Activated gamma-delta T cell treated with Interleukin-2 at 50 U/mL for 16 hours (primary cell): ENCODE measurements at places on chromosomes 16 and 17.

GRCh38 chr16:68710211-68710610 lies 26.9 kb upstream of the CDH1 start:
- no peak for DNase-seq

DNA sequence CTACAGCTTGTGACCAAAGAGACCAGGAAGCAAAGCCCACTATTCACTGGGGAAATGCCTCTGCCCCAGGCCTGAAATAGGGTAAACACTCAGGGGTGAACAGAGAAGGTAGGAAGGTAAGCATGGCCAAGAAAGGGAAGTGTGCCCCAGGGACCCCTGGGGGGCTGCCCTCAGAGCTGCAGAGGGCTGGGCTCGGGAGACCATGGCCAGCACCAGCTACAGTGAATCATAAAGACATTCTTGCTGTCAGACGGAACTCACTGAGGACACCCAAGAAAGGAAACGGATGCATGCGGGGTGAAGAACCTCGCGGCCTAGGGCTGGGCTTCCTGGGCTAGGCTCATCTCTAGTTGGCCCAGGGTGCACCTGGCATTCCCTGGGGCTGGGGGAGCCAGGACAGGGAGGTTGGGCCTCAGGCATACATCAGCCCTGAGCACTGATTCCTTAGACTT lies 9.6 kb downstream of the HIC1 start:
- no peak for DNase-seq

- no peak for DNase-seq
These were observed 165.3 kb downstream of the PARN start for GRCh38 chr16:14464796-14465195.

GRCh38 chr16:73368715-73369114 lies 320.8 kb upstream of the ZFHX3 start:
- DNase-seq: no peak

GRCh38 chr16:48622456-48623303 lies 12.7 kb upstream of the N4BP1 start:
- no peak for DNase-seq

DNA sequence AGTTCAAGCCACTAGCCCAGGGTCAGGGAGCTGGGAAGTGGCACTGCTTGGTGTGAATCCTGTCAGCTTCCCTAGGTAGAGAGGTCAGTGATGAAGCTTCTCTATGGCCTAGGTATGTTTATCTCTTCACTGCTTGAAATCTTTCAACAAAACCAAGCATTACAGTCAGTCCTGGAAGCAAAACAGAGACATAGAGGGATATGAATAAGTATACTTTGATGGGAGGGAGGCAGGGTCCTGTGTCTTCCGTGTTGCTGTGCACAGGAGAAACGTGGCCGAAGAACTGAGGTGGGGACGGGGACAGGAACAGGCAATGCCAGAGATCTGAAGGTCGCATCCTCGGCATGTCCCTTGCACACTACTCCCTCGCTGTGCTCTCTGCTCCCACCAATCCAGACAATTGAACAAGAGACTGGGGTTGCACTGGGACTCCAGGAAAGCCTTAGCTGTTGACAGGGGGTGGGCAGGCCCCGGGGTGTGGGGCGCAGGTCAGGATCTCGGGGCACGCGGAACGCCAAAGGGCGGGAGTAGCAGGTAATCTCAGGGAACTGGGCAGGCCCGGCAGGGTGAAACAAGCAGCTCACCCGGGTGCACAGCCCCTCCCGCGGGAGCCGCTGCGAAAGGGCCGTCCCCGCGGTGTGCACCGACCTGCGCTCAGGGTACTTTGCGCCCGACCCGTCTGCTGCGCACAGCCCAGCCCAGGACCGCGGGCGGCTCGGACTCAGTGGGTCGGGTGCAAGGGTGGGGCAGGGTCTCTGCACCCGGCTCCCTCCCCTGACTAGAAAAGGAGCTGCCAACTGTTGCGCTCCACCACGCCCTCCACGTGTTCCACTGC lies at the start of gene MT1H:
Gene MT1H, plus strand, starts transcription at position 810 of the 835 bp plus-strand sequence. CDS start 71 bp downstream, outside the sequence.
- DNase-seq: no peak

DNA sequence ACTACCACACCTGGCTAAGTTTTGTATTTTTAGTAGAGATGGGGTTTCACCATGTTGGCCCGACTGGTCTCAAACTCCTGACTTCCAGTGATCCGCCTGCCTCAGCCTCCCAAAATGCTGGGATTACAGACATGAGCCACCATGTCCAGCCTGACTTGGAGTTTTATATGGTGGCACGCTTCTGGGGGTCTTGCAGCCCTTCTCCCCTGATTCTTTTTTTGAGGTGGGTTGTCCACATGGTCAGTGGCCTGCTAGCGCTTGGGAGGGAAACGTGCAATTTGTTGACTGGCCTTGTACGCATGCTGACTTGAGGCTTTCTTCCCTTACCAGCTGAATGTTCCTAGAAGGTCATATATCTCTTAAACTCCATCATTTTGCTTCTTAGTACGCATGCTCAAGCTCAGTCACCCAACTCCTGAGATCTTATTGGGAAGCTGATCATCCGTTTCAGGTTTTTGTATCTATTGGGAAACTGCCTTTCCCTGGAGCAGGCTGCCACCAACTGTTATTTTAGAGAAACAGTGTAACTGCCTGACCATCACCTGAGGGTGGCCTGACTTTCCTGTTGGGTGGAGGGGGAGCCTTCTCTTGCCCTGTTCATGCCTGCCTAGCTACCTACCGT lies 13.7 kb upstream of the LDHD start:
- DNase-seq: no peak

DNA sequence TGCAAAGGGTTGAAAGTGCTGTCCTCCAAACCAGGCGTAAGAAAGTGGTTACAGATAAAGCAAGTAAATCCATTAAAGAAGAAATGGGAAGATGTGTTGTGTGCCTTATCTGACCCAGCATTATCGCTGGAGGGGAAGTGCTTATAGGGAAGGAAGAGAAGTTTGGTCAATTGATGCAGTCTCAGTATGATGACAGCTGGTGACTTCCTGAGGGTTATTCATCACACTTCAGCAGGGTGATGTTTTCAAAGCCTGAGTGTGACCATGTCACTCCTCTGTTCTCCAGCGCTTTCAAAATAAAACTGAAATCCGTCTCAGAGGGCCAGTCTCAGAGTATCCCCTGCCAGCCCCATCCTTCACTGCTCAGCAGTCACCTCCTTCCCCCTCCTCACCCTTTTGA lies 505.4 kb upstream of the RBFOX1 start:
- no peak for DNase-seq

- no peak for DNase-seq
These were observed 3.0 kb downstream of the RFNG start for GRCh38 chr17:82048571-82048971.

DNA sequence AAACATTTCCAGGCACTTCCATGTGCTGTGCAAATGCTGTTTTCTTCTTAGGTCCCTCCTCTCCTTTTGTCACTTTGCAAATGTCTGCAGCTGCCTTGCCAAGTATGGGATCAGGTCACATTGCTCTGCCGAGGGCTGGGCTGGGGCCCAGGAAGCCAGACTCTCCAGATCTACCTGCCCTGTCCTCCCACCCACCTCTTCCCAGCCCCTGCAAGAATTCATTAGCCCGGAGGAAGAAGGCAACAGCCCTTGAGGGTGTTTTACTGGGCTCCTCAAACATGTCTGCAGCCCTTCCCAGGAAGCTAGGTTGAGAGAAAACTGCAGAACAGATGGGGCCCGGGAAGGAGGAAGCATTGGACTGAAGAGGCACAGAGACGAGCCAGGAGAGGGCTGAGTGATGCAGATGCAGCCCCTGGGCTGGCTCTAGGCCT lies 47.1 kb downstream of the WSB1 start:
- DNase-seq: no peak

GRCh38 chr17:65156185-65156834 lies 19.1 kb downstream of the RGS9 start:
- DNase-seq: no peak
